Hypothalamus (tissue), 51 donors: ENCODE measurements at places on chromosomes 2 and 18.

- no peak for DNase-seq
Observed at GRCh38 chr2:128237081-128237534, 81.6 kb downstream of the HS6ST1 start.

DNA sequence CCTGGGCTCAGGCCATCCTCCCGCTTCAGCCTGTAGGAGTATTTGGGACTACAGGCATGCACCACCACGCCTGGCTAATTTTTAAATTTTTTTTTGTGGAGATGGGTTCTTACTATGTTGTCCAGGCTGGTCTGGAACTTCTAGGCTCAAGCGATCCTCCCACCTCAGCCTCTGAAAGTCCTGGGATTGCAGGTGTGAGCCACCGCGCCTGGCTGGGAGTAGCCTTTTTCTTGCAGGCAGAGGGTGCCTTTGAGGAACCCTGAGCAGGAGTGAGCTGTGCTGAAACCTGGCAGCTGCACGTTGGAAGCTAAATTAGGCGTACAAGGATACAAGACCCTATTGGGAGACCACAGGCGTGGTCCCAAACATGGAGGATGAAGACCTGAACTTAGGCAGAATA, 8.0 kb downstream of the CTDSP1 start:
- DNase-seq, result no peak

- DNase-seq, result no peak
Observed at GRCh38 chr2:176280867-176281658, 11.8 kb downstream of the MTX2 start.

DNA sequence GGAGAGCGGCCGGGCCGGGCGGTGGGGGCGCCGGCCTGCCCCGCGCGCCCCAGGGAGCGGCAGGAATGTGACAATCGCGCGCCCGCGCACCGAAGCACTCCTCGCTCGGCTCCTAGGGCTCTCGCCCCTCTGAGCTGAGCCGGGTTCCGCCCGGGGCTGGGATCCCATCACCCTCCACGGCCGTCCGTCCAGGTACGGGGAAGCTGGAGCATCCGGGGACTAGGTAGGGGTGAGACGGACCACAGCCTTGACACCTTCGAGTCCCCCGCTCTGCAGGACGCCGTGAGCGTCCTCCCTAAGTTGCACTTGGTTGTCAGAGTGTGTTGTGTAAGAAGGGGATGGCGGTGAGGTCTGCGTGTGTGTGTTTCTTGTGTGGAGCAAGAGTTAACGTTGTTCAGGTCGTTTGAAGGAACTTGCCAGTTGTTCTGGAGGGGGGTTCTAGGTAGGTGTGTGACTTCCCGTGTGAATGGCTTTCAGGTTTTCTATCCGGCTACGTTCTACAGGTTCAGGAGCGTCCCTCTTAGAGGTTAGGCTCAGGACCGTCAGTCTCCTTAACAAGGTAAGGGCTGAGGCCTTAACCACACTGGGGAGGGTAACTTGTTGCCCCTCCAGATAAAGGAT, 393 bp downstream of the IL1R1 start:
- no peak for DNase-seq

- no peak for DNase-seq
Observed at GRCh38 chr2:111032721-111033429, 87.8 kb upstream of the BCL2L11 start.

GRCh38 chr2:112884869-112885505, 26.0 kb upstream of the IL37 start:
- DNase-seq, result no peak

GRCh38 chr2:128531856-128532255, 213.2 kb upstream of the HS6ST1 start:
- DNase-seq, result no peak

GRCh38 chr2:231063347-231063746, 6.7 kb downstream of the PSMD1 start:
- no peak for DNase-seq

GRCh38 chr2:55842046-55842445, 81.5 kb downstream of the EFEMP1 start:
- DNase-seq, result no peak

DNA sequence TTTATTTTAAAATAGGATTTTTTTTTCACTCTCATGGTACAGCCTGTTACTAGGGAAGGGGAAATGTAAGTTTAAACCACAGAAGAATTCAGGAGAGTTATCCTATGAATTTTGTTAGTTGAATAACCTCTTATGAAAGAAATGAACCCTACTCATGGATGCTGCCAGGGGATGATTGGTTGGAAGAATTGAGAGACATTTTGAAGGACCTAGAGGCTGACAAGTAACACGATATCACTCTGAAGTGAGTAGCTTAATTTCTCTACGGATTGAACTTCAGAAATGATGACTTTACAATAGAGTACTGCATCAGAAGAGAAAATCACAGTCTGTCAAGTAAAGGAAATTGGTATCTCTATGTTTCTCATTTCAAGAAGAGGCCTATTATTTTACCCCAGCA, 1346.2 kb downstream of the SUCLG1 start:
- DNase-seq, result no peak

- DNase-seq, result no peak
Observed at GRCh38 chr2:230592775-230593174, 119.9 kb upstream of the CAB39 start.

GRCh38 chr2:221429741-221430491, 142.2 kb downstream of the EPHA4 start:
- no peak for DNase-seq

GRCh38 chr2:74393525-74393924, 13.4 kb upstream of the DCTN1 start:
- DNase-seq, result no peak
